Astrocyte (in vitro differentiated cells and primary cell): ENCODE measurements at places on chromosomes 4 and X. TPM values are rescaled to one million over a fixed set of nuclear protein-coding genes. Genes with fewer than 3 reads are reported as not detected.

The RAB40A gene
- 0.07 TPM in 1 of 2 replicates, not detected in the other for total RNA-seq

The FAM114A1 gene
- total RNA-seq = 159 and 169 TPM in 2 replicates

The RIBC1 gene
- 0.34 and 0.46 TPM in 2 replicates for total RNA-seq

The AFM gene
- total RNA-seq = not detected in 2 replicates

The S100G gene
- total RNA-seq = not detected in 2 replicates

The SCLT1 gene
- total RNA-seq = 10.9 and 11.3 TPM in 2 replicates

The COX7B2 gene
- not detected in 2 replicates for total RNA-seq

The LANCL3 gene
- 0.22 and 0.36 TPM in 2 replicates for total RNA-seq

The ELF2 gene
- 23.6 and 25.1 TPM in 2 replicates for total RNA-seq

The CRMP1 gene
- 59.6 and 67.4 TPM in 2 replicates for total RNA-seq

The ARMCX2 gene
- total RNA-seq = 96.5 and 112 TPM in 2 replicates

The KIT gene
- total RNA-seq = 5.3 and 8.1 TPM in 2 replicates
